ENCODE measurements at places on chromosomes 2 and 18. TPM values are rescaled to one million over a fixed set of nuclear protein-coding genes. Genes with fewer than 3 reads are reported as not detected.

DNA sequence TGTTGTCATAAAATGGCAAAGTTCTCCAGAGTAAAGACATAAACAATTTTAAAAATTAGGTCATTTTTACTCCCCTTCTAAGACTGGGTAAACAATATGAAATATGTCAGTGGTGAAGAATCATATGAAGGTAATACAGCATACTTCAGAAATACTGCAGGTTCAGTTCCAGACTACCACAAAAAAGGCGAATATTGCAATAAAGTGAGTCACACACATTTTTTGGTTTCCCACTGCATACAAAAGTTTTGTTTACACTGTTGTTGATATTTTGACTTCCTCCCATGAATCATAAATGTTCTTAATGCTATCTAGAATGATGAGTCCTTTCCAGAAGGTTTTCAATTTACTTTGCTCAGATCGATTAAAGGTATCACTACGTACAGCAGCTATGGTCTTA lies 73.5 kb downstream of the SMC6 start:
- DNase-seq, result no peak

STARD6 gene
- not detected for total RNA-seq

- no peak for DNase-seq
Observed at GRCh38 chr2:15919716-15920434, 20.5 kb upstream of the MYCN start.

METTL21A gene
- total RNA-seq, result 32.1 TPM

C2orf80 gene
- total RNA-seq, result not detected

DNA sequence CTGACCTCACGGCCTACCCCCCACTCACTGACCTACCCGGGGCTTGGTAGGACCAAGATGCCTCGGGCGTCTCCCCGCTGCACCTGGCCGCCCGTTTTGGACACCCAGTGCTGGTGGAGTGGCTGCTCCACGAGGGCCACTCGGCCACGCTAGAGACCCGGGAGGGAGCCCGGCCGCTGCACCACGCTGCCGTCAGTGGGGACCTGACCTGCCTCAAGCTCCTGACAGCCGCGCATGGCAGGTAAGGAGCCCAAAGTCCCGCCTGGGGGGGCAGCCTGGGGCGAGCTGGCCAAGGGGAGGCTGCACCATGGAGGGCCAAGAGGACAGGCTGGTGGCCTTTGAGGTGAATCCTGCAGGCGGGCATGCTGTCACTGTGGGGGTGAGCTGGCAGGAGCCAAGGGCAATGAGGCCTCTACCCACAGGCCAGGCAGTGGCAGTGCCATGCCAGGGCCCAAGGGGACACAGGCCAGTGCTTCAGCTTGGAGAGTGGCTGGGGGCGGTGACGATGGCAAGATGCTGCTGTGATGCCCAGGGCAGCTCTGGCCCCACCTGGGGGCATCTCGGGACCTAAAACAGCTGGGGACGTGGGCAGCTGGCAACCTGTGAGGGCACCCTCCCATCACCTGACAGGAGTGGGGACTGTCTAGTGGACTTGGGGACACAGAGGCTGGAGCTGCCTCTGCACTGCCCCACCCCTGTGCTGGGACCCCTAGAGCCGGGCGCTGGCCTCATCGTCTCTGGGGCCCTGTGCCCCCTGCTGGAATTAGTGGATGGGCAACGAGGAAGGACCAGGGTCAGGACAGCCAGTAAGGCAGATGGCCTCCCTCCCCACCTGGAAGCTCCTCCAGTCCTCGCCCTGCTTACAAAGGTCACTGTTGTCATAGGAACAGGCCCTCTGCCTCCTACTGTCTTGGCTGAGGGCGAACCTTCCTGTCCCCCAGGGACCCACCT lies 2.0 kb downstream of the ESPNL start:
- no peak for DNase-seq

GRCh38 chr2:213189001-213189899 lies 37.8 kb upstream of the IKZF2 start:
- no peak for DNase-seq

SEMA4C gene
- total RNA-seq, result 32.0 TPM

GRCh38 chr2:187612857-187613256 lies 58.6 kb upstream of the TFPI start:
- DNase-seq, result no peak

- no peak for DNase-seq
Observed at GRCh38 chr18:74898965-74899364, 301.3 kb downstream of the ZNF407 start.

TGFBRAP1 gene
- total RNA-seq, result 23.4 TPM

GRCh38 chr2:54965425-54965824 lies 84.8 kb downstream of the RTN4 start:
- DNase-seq, result no peak

DNA sequence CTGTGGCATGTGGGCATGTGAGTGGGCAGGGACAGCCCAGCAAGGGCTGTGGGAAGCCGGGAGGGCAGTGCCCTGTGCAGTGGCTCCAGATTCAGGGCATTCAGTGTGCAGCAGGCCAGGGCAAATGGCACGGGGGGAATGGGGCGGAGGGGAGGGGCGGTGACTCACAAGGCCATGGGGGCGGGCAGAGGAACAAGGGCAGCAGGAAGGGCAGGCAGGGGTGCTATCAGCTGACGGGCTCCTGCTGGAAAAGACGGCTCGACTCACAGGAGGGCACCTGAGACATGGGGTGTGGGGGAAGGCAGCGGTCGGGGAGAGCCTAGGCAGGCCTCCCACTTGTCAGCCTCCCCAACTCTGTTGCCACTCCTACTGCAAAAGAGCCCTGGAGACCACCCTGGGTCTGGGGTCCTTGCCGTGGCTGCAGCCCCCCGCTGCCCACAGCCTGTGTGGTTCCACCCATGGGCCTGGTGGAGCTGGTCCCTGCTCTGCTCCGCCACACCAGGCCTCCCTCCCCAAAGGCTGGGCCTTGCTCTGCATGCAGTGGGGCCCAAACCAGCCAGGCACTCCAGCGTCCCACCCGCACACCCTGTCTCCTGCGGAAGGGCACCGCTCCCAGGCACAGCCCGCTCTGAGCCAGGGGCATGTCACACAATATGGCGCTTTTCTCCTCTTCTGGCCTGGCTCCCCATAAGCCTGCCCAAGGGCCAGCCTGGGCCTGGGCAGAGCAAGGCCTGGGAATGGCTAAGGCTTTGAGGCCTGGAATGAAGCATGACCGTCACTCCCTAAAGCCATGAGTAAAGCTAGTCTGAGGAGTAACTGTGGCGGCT lies 25.9 kb downstream of the HS6ST1 start:
- DNase-seq, result no peak

GRCh38 chr2:162006337-162006736 lies 67.7 kb downstream of the DPP4 start:
- no peak for DNase-seq

DNA sequence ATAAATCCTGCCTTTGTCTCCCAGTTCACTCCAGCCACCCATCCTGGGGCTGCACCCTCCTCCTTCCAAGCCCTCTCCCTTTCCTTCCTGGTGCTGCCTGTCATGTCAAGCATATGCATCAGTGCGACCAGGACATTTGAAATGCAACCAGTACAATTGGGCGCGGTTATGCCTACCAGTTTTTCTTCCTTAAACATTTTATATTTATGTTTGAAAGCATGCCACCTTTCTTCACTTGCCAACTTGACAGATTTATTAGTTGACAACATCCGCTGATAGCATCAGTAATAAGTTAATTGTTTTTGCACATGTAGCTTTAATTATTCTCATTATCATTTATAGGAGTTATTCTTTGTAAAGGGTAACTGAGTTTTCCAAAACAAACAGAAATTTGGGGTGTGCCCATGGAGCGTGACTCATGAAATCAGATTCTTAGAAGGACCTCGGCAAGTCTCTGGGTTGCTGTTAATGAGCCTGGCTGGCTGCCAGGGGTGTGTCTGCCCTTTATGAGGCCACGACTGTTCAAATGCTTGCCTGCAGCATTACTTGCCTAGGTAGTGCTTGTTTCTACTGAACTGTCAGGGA lies 32.8 kb upstream of the IL1B start:
- DNase-seq, result no peak

DNA sequence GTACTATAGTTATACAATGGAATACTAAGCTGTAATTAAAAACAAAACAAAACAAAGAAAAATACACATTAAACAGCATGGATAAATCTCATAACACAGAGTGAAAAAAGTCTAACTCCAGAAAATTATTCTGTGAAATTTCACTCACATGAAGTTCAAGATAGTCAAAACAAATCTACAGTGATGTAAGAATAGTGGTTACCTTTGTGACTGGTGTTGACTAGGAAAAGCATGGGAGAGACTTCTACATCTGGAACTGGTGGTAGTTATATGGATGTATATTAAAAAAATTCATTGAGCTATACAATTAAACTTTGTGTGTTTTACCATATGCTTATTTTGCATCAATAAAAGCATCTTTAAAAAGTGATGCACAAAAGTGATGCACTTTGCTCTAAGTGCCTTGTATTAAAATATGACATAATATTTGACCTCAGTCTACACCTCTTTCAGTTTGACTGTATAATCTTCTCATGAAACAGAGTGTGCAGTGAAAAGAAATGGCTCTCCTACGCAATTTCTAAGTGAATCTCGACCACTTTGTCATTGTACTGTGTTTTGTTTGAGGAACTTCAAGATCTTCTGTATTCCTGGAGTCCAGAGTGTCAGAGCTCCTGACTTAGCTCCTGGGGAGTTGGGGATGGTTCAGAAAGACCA lies 28.0 kb downstream of the STAT4 start:
- no peak for DNase-seq

RGPD4 gene
- total RNA-seq, result 0.07 TPM

- DNase-seq, result peak; percentile 11
Observed at GRCh38 chr2:170235860-170236679, 58.1 kb downstream of the MYO3B start.

- DNase-seq, result no peak
Observed at GRCh38 chr2:201733544-201733943, 35.1 kb upstream of the MPP4 start.

GRCh38 chr18:61572871-61573270 lies 239.6 kb downstream of the CDH20 start:
- DNase-seq, result no peak

CTDSP1 gene
- total RNA-seq, result 115 TPM

FAP gene
- not detected for total RNA-seq

- DNase-seq, result no peak
Observed at GRCh38 chr2:189782221-189782671, 1.9 kb downstream of the ORMDL1 start.

NEUROD1 gene
- not detected for total RNA-seq

CFC1 gene
- total RNA-seq, result not detected

DNA sequence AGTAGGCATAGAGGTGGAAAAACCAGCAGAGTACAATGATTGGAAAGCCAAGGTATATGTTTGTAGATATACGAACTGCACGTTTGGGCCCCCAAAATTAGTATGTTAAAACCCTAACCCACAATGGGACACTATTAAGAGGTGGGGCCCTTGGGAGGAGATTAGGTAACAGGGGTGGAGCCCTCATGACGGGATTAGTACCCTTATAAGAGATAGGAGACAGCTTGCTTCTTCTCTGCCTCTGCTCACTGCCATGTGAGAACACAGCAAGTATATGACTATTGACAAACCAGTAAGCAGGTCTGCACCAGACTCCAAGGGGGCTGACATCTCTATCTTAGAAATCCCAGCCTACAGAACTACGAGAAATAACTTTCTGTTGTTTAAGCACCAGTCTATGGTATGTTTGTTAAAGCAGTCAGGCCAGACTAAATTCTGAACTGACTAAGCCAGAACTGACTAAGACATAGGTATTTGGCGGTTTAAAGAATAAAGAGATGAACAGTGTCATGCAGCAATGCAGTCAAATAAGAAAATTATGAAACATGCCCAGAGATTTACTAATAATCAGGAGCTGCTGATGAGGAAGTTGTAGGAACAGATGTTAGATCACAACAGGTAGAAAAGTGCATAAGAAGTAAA lies 182.9 kb downstream of the DYM start:
- DNase-seq, result no peak

DNA sequence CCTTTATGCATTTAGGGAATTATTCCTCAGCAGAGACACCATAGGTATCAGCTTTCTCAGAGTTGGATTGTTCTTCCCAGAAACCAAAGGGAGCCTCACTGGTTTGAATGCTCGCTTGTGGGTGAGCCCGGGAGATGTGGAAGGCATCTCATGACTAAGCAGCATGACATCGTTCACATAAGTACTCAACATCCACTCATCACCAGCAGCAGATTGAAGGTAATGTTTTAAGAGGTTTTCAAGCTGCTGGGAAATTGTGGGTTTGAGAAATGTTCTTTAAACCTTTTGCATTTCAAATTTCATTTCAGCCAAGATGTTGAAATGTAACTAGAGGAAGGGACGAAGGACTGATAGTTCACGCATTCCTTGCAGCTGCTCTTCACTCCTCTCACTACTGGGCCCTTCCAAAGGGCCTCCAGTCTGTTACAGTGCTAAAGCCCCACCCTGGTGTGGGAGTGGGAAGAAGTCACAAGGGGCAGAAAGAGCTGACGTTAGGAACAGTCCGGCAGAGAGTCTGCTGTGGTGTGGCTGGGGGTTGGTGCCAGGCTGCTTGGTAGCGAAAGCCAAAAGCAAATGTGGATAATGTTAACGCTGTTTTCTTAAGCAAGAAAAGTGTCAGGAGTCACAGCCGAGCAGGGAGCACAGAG lies 324.5 kb upstream of the EPHA4 start:
- DNase-seq, result no peak

TMEM163 gene
- 0.27 TPM for total RNA-seq

GRCh38 chr2:223647258-223647952 lies 45.2 kb upstream of the SCG2 start:
- no peak for DNase-seq

GRCh38 chr2:64391424-64391823 lies 62.5 kb upstream of the LGALSL start:
- no peak for DNase-seq

ADNP2 gene
- 28.9 TPM for total RNA-seq

SCYGR4 gene
- total RNA-seq, result not detected

GRCh38 chr2:109525836-109526235 lies 87.9 kb downstream of the SEPTIN10 start:
- DNase-seq, result no peak

TSHZ1 gene
- 11.5 TPM for total RNA-seq

- DNase-seq, result no peak
Observed at GRCh38 chr2:96888072-96889011, 18.5 kb upstream of the SEMA4C start.

- DNase-seq, result no peak
Observed at GRCh38 chr2:53777134-53777533, 9.5 kb downstream of the CHAC2 start.

DNA sequence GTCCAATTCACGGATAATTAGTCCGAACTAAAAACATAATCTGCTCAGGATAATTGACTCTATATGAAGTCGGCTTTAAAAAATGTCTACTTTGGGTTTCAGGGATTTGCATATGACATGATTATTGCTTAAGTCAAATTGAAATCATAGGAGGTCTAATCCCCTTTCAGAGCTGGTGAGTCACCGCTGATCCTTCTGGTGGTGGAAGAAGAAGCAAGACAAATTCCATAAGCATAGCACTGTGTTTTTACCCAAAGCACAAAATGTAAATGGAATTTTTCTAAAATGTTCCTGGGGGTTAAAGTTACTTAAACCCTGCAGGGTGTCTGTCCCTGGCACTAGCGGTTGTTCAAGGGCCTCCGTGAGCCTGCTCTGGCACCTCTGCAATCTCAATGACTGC lies 460.2 kb downstream of the LRATD1 start:
- DNase-seq, result no peak
